Erythroblast (primary cell): ENCODE measurements at places on chromosomes 2 and 18.

DNA sequence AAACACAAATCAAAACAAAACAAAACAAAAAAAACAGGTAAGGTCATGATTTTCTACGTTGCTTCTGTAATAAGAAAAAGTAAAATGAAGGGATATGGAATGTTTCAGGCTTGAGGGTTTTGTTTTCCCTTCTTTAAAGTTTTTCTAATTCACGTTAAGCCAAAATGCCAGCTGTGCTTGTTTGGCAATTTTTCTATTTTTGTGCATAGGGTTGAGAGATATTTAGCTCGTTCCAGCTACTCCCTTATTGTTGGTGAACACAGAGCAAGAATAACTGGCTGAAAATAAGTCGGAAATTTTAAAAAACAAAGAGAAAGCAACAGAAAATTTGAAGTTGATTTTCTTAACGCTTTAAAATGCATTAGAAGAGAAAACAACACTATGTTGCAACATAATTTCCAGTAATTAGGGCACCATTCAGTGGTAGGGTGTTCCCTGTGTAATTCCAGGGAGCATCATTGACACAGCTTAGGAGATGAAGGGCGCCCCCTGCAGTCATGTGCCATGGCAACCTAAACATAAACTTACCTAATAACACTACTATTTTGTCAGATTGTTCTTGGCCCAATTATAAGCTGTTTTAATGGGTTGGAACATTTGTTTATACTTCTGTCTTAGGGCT lies 99.5 kb downstream of the DTNA start:
- DNase-seq: peak; percentile 61

DNA sequence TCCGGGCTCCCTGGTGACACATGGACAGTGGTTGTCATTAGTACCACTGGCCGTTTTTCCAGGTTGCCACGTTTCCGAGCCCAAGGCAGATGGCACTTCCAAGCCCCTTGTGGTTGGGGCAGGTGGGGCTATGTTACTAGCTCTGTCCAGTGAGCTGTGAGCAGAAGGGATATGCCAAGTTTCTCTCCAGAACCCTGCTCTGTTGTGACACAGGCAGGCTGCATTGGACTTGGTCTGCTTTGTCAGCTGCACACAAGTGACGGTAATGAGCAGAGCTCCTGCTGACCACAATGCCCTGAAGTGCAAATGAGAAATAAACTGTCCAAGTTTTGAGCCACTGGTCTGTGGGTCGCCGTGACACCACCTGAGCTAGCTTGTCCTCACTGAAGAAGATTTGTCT lies 118.8 kb downstream of the GYPC start:
- no peak for DNase-seq

DNA sequence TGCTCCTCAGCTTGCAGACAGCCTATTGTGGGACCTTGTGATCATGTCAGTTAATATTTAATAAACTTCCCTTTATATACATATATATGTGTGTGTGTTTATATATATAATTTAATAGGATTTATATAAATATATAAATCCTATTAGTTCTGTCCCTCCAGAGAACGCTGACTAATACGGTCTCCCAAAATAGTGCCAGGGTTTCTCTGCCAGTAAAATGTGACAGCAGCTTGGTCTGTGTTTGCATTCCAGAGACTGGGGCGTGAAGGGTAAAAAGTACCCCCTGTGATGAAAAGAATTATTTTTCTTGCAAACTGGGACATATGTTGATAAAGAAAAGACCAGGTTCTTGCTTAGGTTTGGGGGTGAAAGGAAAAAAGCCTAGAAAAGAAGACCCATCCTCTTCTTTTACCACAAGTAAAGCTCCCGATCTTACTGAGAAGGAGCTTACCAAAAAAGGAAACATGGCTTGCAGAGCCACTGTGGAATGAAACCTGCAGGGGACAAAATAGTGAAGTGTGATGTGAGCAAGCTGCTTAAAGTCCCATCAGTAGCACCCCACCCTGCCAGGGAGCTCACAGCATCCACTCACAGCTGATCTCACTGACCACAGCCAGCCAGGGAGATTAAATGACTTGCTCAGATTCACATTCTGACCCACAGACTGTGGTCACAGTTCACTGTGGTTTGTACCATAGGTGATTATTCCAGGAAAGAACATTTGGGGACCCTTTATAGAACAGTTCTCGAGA lies 110.9 kb upstream of the RMP24 start:
- DNase-seq: peak; percentile 63

GRCh38 chr2:208618220-208618619 lies 211.6 kb downstream of the PTH2R start:
- no peak for DNase-seq

GRCh38 chr2:18247282-18248110 lies 313.0 kb downstream of the RDH14 start:
- no peak for DNase-seq

DNA sequence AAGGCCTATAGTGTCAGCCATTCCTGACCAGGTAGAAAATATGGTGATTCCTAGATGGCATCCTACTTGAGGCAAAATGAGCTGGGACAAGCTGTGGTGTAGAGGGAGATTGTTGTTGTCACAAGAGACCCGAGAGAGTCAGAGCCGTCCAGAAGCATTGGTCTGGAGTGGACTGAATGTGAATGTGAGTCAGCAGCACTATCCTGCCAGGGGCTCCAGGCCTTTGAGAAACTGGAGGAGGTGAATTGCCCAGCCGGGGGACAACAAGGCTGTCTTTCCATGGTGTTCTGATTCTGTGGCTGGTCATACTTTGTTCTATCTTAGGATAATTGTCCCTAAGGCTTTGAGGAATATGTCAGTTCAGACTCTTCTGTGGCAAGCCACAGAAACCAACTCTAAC lies 29.4 kb upstream of the EIF2AK3 start:
- no peak for DNase-seq

GRCh38 chr18:79615586-79615985 lies 64.0 kb upstream of the CTDP1 start:
- DNase-seq: no peak

- no peak for DNase-seq
Observed at GRCh38 chr2:236627193-236627592, 57.6 kb downstream of the ACKR3 start.

DNA sequence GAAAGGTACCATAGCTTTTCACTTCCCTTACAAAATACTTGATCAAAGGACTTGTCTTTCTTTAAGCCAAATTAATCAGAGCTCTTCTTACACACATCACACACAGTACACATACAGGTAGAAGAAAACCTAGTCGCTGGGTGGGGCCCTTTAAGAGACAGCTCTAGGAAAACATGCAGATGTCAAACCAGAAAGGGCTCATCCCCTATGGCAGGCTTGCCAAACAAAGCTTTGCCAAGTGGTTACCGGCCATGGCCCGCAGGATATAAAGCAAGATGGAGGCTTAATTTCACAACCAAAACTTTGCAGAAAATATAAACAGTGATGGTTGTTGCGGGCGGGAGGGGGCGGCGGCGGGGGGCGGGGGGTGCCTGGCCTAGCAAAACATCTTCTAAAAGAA lies 2156.0 kb upstream of the PIK3C3 start:
- DNase-seq: peak; percentile 34

DNA sequence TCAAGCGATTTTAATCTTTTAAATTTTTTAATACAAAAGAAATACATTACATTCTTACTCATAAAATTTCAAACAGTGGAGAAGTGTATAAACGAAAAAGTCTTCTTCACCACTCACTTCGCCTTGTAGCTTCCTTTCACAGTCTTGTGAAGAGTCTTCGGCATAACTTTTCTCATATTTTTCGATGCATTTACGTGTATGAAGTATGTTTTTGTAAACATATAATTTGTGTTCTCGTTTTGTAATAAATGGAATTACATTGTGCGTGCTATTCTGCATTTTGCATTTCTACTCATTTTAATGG lies 1.1 kb downstream of the SP140L start:
- no peak for DNase-seq

- DNase-seq: peak; percentile 51
Observed at GRCh38 chr2:48450936-48451602, 78.9 kb upstream of the STON1 start.

- no peak for DNase-seq
Observed at GRCh38 chr18:56323673-56324072, 314.7 kb downstream of the TXNL1 start.

DNA sequence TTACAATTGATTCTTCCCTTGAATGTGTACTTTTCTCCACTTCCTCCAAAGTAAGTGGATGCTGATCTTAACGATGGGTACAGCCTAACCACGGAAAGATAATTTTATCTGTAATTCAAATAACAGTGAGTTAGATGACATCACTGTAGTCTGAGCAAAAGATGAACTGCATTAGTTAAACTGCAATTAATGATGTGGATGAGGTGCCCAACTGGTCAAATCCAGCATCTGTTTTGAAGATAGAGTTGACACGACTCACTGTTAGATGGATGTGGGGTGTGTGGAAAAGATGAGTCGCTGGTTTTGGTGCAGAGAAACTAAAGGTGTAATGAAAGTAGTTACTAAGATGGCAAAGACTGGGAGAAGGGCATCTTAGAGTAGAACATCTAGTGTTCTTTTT lies 270.5 kb upstream of the MEIS1 start:
- no peak for DNase-seq

GRCh38 chr2:227036527-227036926 lies 127.5 kb downstream of the COL4A4 start:
- DNase-seq: no peak

- DNase-seq: no peak
Observed at GRCh38 chr2:105081006-105081601, 43.2 kb downstream of the MRPS9 start.

- no peak for DNase-seq
Observed at GRCh38 chr18:8162802-8163201, 446.4 kb upstream of the RAB12 start.

DNA sequence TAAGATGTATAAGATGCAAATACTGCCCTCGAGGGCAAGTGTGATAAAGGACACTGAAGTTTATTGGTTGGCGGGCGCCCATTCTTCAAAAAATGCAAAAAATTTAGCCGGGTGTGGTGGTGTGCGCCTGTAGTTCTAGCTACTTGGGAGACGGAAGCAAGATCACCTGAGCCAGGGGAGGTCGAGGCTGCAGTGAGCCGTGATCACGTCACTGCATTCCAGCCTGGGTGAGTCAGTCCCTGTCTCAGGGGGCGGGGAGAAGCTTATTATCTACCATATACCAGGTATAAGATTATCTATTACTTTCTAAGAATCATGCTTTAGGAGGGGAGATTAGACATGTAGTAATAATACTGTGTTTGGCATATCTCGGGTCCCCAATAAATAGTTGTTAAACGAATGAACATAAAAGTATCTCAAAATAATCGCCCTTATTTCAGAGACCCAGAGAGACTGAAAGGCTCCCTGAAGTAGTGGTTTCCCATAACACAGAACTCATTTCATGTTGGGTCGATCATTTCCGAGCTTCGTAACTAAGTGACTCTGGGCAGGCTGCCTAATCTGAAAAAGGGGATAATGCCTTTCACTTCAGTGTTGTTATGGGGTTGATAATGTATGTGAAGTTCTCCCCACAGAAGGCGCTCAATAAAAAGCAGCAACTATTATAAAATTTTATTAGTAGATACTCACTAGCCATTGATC lies 1.2 kb upstream of the SELENOI start:
- DNase-seq: peak; percentile 81

GRCh38 chr2:120770641-120771040 lies 35.0 kb downstream of the GLI2 start:
- DNase-seq: no peak

- no peak for DNase-seq
Observed at GRCh38 chr2:34332813-34333212, 733.7 kb upstream of the FAM98A start.
